ENCODE measurements at places on chromosomes 1 and 21.

- no peak for DNase-seq
Observed at GRCh38 chr1:14117700-14118099, 417.7 kb downstream of the PRDM2 start.

DNA sequence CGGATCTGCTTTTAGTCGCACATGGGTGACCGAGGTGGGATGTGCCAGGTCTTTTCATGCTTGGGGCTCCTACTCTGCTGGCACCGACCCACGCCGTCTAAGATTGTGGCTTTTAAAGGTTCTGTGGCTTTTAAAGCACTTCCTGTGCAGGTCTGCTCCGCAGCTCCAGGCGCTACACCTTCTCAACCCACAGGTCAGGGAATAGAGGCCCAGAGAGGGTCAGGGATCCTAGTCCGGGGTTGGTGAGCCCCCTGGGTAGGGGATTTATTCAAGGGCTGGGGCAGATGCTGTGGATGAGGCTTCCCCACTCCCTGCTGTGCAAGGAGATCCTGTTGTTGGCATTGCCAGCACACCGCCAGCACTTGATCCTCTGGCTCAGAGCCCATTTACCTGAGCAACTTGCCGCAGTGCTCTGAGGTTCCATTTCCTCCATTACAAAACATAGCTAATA lies 212.8 kb upstream of the RAB4A start:
- no peak for DNase-seq

DNA sequence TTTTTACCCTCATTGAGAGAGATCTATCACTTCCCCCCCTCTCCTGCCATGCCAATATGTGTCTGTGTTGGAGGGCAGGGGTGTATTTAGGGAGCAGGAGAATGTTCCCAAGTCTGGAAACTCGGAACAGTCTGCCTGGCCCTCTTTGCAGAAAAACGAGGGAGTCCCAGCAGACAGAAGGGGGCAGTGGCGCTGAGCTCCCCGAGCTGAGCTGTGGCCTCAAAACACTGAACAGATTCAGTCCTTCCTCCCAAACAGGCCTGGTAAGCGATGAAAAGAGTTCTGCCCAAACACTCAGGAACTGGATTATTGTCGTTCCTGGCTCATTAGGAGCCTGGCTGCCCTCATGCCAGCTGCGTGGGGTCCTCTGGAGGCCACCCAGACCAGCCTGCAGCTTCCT lies 981 bp downstream of the CLDN14 start:
- DNase-seq: no peak

DNA sequence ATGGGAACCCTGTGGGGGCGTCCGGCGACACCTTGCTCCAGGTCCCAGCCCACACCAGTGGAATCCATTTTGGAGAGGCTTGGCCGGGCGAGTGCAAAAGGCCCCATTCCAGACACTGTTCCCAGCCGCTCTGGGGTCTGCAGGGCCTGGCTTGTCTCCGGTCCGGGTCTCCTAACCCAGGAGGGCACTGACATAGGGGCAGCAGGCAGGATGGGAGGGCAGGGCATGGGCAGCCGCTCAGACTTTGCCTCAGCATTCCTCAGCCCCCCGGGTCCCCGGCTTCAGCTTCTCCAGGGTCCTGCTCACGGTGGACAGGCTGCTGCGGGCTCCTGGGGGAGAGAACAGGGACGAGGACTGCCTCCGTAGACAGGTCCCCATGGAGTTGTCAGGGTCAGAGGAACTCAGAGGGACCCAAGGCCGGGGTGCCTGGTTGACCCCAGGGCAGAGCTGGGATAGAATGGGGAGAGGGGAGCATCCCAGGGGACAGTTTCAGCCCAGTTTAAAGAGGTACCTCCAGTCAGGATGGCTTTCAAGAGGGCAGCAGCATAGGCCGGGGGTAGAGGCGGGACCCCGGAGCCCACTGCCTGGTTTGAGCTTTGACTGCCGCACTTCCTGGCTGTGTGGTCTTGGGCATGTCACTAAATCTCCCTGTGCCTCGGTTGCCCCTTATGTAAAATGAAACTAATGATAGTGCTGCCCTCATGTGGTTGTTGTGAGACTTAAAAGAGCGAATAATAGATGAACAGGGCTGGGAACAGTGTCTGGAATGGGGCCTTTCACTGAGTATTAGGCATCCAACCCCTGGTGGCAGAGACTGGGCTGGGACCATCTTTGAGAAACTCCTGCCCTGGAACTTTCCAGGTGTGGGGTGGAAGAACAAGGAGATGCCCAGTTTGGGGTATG lies 3.7 kb downstream of the KNCN start:
- DNase-seq: no peak

GRCh38 chr1:35539824-35540261 lies 17.4 kb downstream of the KIAA0319L start:
- no peak for DNase-seq

Data from stimulated activated naive B cell treated with anti-CD40 and anti-IgM and Interleukin-4, amounts not matched to agents 10 μg/mL and 1 μg/mL and 100 μg/mL, for 72 hours (primary cell).